NCI-H1694 treated with DMSO at 0.1 percent for 48 hours (cell line): ENCODE measurements at places on chromosomes 11 and 22.

DNA sequence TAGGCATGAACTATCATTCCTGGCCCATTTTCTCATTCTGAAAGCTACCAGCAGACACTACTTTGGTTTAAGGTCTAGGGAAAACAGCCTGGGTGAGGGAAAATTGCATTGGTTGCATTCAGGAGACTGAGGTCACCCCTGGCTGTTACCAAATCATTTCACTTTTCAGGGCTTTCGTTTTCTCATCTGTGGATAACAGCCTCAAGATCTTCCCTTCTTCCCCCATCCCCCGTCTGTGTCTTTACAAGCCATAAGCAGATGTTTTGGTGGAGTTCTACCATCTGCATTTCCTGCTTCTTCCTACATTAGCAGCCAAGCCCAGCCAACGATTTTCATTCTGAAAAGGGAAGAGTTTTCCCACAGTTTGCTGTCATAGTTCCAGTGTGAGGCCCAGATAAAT, 130.4 kb downstream of the HIPK3 start:
- DNase-seq = no peak

- DNase-seq = no peak
These were observed 9.5 kb downstream of the ARAP1 start for GRCh38 chr11:72742513-72743320.

DNA sequence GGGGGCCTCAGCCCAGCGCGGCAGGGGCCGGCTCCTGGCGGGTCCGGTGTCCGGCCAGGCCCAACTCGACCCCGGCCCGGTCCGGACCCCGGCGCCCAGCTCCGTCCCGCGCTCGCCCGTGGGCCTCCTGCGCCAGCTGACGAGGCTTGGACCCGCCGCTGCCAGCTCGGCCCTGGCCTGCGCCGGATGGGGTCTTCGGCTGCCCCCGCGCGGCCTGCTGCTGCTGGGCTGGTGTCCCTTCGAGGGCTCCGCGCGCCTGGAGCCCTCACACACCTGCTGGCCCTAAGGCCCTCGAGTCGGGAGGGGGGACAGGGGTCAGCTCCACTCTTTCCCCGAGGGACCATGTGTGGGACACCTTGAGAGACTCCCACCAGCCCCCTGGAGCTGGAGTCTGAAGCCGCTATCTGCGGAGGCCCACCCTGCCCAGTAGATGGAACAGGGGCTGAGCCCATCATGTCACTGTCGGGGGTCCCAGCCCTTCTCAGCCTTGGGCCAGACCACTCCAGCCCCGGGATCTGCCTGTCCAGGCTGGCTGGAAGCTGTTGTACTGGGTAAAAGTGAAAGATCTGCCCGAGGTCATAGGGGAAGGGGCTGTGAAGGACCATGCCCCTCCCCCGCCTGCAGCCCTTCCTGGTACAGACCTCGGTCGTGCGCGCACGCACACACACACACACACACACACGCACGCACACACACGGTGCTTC, 768 bp upstream of the CDKN1C start:
- DNase-seq = no peak

GRCh38 chr11:16392616-16393015, 36.3 kb upstream of the SOX6 start:
- DNase-seq = no peak

DNA sequence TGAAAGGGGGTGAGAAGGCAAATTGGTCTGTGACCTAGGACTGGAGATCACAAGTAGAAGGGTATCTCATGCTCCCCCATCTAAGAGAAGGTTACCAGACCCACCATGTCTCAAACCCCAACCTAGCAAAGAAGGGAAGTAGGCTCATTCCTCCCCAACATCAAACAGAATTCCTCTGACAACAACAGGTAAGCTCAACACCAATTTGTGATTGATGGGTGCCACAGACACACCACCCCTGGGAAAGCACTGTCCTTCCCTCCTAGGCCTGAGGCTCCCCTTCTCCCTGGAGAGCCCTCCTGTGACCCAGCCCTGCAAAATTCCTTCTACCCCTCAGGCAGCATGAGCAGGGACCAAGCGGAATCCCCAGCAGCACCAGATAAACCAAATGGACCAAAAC, 154.3 kb downstream of the BUD13 start:
- DNase-seq = no peak

DNA sequence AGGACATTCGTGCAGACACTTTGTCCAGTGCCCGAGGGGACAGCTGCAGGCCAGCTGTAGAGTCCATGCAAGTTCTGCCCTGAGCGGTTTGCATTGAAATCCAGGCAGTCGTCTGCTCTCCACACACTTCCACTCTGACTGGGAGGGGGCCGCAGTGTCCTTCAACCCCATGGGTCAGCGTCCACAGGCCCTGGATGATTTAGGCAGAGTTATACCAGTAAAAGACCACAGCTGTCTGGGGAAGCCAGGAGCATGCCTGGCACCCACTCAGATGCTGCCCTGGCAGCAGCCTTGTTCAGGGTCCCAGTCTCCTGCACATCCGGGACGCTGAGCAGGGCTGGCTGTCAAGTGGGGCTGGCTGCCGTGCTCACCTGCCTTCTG, 26.5 kb downstream of the KRTAP5-5 start:
- DNase-seq = no peak

GRCh38 chr11:123707206-123707605, 34.3 kb downstream of the ZNF202 start:
- no peak for DNase-seq

DNA sequence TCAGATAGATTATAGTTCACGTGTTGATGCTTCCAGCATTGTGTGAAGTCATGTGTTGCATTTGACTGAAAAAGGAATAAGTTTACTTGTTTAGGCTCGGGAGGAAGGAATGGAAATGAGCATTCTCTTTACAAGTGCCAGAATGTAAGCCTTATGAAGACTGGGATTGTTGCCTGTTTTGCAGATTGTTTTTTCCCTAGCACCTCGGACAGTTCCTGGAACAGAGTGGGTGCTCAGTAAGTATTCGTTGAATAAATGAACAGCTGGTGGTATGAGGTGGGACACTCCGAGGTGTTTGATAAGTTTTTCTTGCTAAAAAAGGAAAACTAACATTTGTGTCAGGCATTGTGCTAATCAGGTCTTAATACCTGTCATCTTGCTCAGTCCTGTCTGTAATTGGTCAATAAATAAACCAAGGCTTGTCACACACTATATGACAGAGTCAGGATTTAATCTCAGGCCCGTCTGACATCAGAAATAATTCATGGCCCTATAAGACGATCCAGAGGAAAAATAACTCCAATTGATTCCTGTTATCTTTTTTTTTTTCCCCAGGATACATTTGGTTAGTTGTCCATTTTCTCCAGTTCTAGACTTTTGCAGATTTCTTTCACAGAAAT, 304.7 kb downstream of the NELL1 start:
- DNase-seq = no peak

GRCh38 chr11:129720994-129721393, 94.7 kb upstream of the TMEM45B start:
- DNase-seq = no peak

GRCh38 chr22:44677353-44677840, 24.6 kb upstream of the PRR5 start:
- peak; percentile 68 for DNase-seq

- DNase-seq = no peak
These were observed 15.0 kb upstream of the RTN4R start for GRCh38 chr22:20282901-20283673.

GRCh38 chr11:58567889-58568512, 7.7 kb downstream of the LPXN start:
- peak; percentile 38 for DNase-seq

- no peak for DNase-seq
These were observed 13.9 kb downstream of the SLC35E4 start for GRCh38 chr22:30649430-30650007.

DNA sequence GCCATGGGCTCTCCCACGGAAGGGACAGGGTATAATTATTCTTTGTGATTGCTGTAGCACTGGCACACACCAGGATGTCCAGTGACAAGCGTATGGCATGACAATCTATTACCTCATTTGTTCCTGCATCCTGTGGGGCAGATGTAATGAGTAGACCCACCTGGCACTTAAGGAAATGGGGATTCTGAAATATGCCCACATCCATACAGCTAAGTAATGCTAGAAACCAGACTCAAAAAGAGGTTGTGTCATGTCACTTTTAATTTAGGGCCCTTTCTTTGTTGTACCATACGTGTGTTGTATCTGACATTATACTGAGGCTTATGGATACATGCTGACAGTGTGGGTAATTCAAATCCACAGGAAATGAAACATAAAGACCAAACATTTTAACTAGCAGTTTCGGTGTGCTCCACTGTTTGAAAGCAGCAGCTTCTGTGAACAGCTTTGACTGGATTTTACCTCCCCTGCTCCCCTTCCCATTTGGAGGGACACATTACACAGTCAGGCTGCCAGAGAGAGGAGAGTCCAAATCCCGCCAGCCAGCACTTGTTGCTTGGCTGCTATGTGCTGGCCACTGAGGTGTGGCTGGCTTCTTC, 21.2 kb downstream of the GRAMD1B start:
- DNase-seq = no peak

DNA sequence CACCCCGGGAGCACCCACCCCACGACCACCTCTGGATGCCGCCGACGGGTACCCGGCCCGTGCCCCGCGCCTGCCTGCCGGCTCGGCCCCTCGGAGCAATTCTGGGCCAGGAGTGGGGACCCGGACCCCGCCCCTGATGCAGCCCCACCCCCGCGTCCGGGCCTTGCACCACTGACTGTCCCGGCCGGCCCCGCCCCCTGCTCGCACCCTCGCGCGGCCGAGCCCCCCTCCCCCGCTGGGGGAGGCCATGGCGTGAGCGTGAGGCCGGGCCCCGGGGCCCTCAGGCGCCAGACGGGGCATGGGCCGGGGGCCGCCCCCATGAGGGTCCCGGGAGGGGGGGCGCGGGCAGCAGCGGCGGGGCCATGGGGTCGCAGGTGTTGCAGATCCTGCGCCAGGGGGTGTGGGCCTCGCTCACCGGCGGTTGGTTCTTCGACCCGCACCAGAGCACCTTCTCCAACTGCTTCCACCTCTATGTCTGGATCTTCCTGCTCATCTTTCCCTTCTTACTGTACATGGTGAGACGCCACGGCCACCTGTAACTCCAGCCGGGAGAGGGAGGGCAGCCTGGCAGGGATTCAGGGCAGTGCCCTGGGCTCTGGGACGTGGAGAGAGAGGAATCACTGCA, 486 bp downstream of the PCNX3 start:
- DNase-seq = no peak

GRCh38 chr22:22882033-22882717, 5.4 kb upstream of the IGLL5 start:
- no peak for DNase-seq

DNA sequence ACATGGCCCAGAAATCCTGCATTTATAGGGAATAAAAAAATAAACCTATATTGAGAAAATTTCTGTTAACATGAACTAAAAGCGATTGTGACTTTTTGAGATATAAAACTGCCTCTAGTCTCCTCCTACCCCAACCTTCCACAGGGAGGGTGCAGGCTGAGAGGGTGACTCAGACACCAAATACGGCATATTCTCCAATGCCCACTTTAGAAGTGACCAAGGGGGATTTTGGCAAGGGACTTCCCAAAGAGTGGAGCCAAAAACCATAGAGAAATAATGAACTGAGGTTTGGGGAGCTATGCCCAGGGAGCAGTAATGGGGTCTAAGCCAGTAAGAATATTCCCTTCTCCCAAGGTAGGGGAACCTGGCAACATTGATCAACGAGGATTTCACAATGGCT, 124.9 kb upstream of the ZC3H12C start:
- DNase-seq = no peak

GRCh38 chr22:49958366-49958921, 2.1 kb upstream of the PIM3 start:
- DNase-seq = no peak

DNA sequence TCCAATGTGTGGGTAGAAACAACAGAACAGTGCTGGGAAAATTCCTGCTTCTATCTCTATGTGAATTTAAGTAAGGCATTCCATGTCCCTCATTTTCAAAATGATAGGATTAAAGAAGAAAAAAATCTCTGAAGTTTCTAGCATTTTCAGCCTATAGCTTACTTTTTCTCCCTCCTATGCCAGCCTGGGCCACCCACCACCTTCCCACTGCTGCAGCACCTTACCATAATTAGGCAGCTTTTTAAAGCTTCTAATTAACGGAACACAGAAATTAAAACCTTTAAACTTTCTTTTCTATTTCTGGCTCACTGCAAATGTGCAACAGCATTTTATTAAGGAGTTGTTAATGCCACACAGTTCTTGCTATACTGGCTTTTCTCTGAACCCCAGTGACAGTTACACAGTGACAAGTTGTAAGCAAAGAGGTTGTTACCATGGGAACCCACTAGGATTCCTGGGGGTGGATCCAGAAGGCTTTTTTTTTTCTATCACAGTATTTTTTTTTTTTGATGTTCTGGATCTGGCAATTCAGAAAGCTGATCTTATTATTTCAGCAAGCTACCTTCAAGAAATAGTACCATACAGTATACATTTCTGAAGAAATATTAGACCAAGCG, 20.2 kb downstream of the CELF1 start:
- DNase-seq = no peak

GRCh38 chr11:77647654-77648305, 10.2 kb upstream of the CLNS1A start:
- no peak for DNase-seq
